CD4-positive, alpha-beta T cell treated with Interleukin-2 at 100 ng/mL for 4 hours (primary cell): ENCODE measurements at places on chromosomes 13 and 19.

DNA sequence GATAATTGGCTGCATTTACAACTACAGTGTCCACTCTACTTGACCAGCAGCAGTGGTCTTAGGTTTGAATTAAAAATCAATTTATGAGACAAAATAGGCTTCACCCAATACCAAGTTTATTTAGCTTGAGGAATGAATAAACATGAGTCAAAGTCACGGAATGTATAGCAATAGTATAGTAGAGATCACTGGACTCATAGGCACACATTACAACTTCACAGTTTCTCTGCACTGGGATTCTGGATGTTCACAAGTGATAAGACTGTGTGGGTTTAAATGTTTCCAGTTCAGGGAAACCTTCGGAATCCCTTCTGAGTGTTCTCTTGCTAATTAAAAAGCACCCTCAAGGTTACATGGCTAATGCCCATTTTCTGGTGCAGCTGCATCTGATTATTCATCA lies 1064.9 kb downstream of the SLITRK5 start:
- no peak for DNase-seq

DNA sequence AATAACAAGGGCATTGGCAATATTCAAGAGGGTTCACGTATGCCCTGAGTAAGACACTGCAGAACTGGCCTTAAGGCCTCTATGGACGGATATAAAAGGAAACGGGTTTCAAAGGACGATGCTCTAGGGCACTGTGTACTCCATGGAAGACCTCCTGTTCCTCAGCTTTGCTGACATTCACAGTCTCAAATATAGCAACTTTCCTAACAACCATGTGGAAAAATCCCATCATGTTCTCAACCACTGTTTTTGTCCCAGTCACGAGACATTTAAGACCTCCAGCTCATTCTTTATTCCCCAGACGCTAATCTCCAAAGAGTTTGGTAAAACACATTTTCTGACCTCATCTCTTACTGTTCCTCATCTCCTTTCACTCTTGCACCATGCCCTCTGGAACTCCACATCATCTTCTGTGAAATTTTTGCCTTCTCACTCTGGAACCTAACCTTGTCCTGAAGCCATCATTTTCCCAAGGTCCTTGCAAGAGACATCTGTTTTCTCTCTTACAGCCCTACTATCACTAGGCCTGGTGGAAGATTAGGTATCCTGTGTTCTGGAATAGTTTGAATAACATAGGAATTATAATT lies 37.6 kb downstream of the SPRY2 start:
- DNase-seq: no peak

DNA sequence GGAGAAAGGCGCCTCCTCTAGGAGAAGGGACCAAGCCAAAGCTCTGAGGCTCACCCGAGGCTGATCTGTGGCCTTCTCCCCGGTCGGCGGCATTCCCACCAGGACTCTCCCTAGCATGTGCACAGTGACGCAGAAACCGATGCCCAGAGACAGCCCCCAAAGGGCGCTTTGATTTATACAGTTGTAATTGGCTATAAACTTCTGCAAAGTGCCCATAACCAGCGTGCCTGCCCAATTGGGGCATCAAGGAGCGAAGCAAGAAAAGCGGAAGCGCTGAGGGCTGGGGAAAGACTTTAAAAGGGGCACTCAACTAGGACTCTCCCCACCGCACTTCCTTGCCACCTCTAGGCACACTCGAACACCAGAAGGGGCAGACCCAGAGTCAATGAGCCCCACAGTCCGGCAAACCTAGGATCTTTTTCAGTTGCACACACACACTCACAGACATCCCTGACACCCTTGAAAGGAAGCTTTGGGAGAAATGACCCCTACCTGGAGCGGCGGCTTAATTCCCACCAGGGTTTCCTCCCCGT lies 1.8 kb downstream of the CDX2 start:
- no peak for DNase-seq

DNA sequence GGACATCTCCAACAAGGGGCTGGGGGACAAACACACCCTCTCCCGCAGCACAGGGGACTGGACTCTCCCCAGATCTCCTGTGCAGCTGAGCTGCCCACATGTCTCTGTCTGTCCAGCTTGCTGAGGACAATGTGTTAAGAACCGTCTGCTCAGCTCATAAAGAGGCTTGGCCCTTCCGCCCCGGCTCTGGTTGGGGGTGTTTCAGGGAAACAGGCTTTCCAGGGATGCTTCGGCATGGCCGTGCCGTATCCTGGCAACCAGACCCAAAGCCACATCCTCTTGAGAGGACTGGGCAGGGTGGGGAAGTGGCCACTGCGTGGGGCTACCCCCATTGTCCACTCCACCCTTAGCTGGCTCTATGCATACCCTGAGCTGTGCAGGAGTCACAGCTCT lies 41.1 kb upstream of the CHST8 start:
- DNase-seq: no peak

- DNase-seq: no peak
These were observed 56.9 kb downstream of the MLLT1 start for GRCh38 chr19:6222884-6223283.

- DNase-seq: no peak
These were observed 18.4 kb downstream of the TMEM272 start for GRCh38 chr13:51826606-51827005.

- DNase-seq: no peak
These were observed 231.5 kb upstream of the KLHL1 start for GRCh38 chr13:70339738-70340137.

DNA sequence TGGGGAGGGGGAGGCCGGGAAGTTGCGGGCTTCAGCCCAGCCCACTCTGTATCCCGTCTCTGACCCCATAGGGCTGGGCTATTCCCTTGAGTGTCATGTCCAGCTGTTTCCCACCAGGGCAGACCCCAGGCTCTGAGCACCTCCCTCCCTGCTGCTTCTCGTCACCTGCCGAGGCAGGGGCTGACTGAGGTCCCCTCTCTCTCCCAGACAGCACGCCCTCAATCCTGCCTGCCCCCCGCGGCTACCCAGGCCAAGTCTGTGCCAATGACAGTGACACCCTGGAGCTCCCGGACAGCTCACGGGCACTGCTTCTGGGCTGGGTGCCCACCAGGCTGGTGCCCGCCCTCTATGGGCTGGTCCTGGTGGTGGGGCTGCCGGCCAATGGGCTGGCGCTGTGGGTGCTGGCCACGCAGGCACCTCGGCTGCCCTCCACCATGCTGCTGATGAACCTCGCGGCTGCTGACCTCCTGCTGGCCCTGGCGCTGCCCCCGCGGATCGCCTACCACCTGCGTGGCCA lies 625 bp downstream of the F2RL3 start:
- DNase-seq: no peak

DNA sequence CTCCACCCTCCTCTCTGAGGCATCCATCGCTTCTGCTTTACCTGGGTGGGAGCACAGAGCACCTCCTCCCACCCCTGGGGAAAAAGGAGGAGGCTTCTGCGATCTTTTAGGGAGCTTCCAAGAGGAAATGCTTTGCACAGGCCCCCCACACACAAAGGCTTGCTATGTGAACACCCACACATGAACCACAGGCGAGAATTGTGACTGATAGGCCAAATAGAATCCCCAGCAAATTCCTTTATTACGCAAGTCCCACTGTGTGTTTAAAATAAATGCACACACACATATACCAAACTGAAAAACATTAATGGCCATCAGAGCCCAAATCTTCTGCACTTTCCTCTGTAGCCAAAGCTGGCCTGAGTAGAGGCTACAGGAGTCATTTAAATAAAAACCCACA lies 50.6 kb downstream of the HSPH1 start:
- no peak for DNase-seq

GRCh38 chr13:45932676-45933075 lies 81.1 kb upstream of the SIAH3 start:
- DNase-seq: no peak

GRCh38 chr19:19649580-19649995 lies 6.1 kb upstream of the GMIP start:
- DNase-seq: no peak

- DNase-seq: no peak
These were observed 8.5 kb downstream of the RELB start for GRCh38 chr19:45009625-45010255.

- DNase-seq: no peak
These were observed 232.6 kb upstream of the GPC6 start for GRCh38 chr13:92994056-92994455.

DNA sequence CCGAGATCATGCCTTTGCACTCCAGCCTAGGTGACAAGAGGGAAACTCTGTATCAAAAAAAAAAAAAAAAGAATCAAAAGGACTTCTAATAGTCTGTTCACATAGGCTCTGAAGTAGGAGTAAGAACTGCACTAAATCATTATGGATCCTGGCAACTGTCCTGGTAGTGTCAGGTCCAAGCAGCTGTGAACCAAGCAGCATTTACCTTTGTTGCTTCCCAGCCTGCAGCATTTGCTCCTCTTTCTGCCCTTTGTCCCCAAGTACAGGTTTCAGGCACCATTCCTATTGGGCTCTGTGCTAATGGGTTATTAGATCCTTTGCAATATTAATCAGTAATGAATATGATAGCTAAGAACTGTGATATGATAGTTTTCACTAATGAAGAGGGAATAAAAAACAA lies 77.4 kb upstream of the NBEA start:
- DNase-seq: no peak

- DNase-seq: no peak
These were observed 13.0 kb upstream of the SIGLEC11 start for GRCh38 chr19:49973987-49974386.

GRCh38 chr13:34608331-34608730 lies 333.7 kb upstream of the NBEA start:
- DNase-seq: no peak

- DNase-seq: no peak
These were observed 36.4 kb downstream of the RNF6 start for GRCh38 chr13:26185720-26186117.

DNA sequence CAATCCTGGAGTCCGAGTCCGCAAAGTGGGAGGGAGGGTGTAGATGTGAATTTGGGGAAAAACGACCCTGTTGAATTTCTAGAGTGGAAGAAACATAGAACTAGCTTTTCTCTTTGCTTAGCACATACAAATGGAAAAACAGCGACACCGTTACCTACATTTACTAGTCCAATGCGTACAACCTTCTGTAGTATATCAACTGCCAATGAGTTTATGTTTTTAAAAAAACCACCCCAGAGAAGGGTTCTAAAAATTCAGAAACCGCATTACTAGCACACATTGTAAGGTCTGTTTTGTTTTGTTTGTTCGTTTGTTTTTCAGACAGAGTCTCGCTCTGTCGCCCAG lies 332 bp upstream of the SUPT20H start:
- DNase-seq: no peak

DNA sequence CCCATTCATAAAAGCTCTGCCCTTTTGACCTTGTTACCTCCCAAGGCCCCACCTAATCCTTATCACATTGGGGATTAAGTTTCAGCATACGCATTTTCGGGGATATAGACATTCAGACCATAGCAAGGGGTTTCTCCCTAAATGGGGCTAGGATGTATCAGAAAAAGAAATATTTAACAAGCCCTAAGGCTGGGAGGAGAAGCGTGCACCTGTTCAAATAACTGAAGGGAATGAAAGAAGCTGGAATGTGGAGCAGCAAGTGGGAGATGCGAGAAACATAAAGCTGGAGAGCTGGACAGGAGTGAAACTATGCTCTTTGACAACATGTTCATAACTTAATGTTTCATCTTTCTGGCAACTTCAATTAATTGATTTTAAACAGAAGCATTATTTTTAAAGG lies 811.8 kb upstream of the GPC6 start:
- no peak for DNase-seq

DNA sequence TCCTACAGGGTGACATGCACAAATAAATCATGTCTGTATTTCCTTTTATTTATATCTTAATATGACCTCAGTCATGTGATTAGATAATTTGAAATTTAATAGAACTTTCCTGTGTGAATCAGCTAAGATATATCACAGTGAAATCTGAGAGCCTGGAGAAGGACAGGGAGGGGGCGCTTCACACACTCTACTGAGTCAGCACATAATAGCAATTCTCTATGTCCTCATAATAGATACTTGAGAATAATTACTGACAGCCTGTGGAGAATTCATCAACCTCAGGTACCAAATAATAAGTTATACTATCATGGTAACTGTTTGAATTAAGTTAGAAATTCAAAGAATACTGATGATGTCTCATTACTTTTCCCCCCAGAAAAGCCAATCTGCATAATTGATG lies 98.0 kb upstream of the SLC10A2 start:
- no peak for DNase-seq

- no peak for DNase-seq
These were observed 1.7 kb downstream of the PRR12 start for GRCh38 chr19:49592486-49593232.

DNA sequence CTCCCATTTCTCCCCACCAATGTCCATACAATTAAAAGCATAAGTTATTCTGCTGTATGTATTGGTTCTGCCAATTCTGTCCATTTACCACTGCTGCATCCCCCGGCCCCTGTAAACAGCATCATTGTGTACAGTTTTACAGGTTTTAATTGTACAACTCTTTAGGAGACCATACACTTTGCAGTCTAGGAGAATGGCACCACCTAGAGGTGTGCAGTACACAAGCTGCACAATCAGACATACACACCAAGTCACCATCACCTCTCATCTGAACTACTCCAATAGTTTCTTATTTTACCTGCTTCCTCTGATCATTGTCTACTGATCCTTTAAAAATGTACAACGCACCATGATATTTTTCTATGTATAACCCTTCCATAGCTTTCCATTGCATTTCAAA lies 855.9 kb upstream of the KLHL1 start:
- no peak for DNase-seq

DNA sequence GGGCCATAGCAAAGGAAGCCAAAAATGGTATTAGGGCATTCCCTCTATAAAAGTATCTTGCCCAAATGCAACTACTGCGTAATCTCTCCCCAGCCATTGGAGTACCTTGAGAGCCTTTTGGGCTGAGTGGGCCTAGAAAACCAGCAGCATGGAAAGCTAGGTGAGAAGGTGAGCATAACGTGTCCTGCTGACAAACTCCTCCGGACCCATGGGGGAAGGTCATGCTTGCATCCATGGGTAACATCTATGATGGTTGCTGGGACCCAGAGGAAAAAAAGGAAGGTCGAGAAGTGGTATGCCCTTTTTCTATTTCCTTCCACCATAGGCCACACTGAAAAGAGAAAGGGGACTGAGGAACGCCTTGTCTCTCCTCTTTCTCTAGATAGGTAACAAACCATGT lies 57.4 kb downstream of the ZNF728 start:
- DNase-seq: no peak

GRCh38 chr13:45337395-45337794 lies 3.6 kb downstream of the TPT1 start:
- DNase-seq: no peak

- DNase-seq: no peak
These were observed 10.8 kb upstream of the MBNL2 start for GRCh38 chr13:97211300-97211699.

DNA sequence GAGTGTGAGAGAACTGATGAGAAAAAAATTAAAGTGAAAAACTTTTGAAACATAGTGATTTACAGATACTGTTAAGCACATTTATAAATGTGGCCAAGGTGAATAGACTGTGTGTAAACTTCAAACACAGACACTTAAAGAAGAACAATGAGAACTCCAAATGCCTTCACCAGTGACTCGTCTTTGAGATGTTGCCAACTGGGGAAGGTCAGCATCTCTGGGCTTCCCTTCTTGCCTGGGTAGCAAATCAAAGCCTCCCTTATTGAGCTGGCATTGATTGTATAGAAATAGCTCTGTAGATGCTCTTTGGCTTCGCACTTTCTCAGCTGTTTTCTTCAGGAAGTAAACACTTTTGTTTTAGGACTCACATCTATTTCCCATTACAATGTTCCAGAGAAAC lies 177.3 kb upstream of the SGCG start:
- DNase-seq: no peak

GRCh38 chr19:19274146-19274545 lies 1.0 kb upstream of the TM6SF2 start:
- no peak for DNase-seq

GRCh38 chr13:94712812-94713560 lies 641 bp upstream of the SOX21 start:
- no peak for DNase-seq

- DNase-seq: no peak
These were observed 2.4 kb downstream of the PCSK4 start for GRCh38 chr19:1487576-1488281.
